ENCODE measurements at places on chromosomes 1 and 21.

GRCh38 chr21:46060596-46061061, 37.3 kb upstream of the COL6A2 start:
- no peak for DNase-seq

DNA sequence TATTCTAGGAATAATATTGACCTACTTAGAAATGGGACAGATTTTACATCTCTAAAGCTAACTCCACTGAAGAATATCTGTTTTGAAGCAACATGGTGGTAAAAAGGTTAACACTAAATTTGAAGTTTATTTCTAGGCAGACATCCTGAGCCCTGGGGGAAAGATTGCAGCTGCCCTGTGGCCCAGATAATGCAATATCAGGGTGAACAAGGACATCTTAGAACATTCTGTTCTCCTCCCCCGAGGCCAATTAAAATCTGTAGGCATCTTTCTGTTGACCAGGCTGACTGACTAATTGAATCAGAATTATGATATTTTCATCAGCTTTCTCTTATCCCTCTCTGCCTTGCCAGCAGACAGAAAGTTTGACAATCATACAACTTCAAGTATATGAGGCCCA, 149.8 kb upstream of the DUSP10 start:
- DNase-seq: no peak

DNA sequence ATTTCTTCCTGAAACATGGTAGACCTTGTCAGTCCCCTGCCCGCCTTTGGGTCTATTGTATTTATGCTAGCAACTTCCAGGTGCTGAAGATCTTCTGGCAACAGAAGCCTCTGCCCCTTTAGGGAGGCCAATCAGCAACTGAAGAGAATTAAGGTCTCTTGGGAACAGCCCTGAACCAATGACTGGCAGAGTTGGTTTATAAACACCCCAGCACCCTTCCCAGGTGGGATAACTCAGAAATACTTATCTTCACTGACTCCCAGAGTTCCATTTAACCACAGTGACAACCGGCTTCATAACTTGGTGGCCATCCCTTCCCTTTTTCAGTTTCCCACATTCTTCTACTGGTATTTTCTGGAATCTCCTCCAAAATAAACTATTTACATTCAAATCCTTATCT, 27.2 kb upstream of the TMCO1 start:
- DNase-seq: no peak

GRCh38 chr1:109826446-109826845, 62.7 kb upstream of the EPS8L3 start:
- DNase-seq: no peak

- no peak for DNase-seq
Measured at GRCh38 chr1:202305168-202305567, 36.6 kb downstream of the UBE2T start.

- no peak for DNase-seq
Measured at GRCh38 chr1:210415846-210416448, 87.2 kb downstream of the HHAT start.
